Right renal pelvis (tissue), 4 donors: ENCODE measurements at places on chromosomes 16 and 17.
A peak's percentile ranks its signal among the peaks of the same experiment; 100 is the strongest.

- DNase-seq: peak; percentile 55
Measured at GRCh38 chr17:18141210-18141803, 32.8 kb downstream of the MYO15A start.

DNA sequence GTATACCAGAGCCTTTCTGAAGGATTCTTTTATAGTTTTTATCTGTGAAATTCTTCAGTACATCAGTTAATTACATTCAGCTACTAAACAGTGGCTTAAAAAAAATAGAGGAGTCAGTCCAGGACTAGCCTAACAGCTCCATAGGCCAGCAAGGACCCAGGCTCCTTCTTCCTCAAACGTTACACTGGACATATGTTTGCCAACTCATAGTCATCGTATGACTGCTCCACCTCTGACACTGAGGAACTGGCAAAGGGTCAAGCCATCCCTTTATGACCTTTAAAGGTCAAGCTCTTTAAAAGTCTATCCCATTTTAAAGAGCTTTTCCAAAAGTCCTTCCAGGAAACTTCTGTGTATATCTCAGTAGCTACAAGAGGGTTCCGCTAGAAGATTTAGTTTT is 36.6 kb downstream of the PHLPP2 start:
- no peak for DNase-seq

DNA sequence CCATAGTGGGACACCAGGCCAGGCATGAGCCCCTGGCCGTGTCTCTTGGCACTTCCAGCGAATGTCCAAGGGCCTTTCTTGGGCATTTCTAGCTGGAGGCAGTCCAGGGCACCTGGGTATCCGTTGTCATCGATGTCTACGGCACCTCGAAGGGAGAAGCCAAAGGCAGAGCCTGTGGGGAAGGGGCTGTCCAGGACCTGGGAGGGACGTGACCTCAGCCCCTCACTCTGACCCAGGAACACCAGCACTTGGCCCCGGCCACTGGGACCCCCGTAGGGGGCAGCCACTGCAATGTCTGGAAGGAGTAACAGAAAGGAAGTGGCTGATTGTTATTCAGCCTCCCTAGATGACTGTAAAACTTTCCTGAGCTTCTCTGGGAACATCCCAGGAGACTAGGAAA is 8.7 kb downstream of the ITGA2B start:
- no peak for DNase-seq

- no peak for DNase-seq
Measured at GRCh38 chr17:60893475-60893874, 215.8 kb downstream of the BCAS3 start.

DNA sequence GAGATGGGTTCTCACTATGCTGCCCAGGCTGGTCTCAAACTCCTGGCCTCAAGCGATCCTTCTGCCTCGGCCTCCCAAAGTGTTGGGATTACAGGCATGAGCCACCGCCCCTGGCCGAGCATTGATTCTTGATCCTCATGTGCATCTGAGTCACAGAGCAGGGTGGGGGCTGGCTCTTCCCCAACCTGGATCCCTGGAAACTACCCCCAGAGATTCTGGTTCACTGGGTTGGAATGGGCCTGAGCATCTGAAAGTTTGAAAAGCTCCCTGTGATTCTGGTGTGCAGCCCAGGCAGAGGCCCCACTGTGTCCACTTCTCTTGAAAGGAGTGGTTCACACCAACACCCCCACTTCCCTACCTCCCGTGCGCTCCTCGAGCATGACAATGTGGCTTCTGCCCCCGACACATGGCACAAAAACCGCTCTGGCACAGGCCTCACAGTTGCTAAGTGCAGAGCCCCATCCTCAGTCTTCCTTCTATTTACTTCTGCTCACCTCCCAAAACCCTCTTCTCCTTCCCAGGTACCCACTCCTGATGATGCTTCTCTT is 4.6 kb downstream of the QPRT start:
- DNase-seq: no peak

- DNase-seq: no peak
Measured at GRCh38 chr16:29977063-29977825, 3.6 kb downstream of the TAOK2 start.

GRCh38 chr17:17888821-17889220 is 52.0 kb upstream of the SREBF1 start:
- DNase-seq: no peak

DNA sequence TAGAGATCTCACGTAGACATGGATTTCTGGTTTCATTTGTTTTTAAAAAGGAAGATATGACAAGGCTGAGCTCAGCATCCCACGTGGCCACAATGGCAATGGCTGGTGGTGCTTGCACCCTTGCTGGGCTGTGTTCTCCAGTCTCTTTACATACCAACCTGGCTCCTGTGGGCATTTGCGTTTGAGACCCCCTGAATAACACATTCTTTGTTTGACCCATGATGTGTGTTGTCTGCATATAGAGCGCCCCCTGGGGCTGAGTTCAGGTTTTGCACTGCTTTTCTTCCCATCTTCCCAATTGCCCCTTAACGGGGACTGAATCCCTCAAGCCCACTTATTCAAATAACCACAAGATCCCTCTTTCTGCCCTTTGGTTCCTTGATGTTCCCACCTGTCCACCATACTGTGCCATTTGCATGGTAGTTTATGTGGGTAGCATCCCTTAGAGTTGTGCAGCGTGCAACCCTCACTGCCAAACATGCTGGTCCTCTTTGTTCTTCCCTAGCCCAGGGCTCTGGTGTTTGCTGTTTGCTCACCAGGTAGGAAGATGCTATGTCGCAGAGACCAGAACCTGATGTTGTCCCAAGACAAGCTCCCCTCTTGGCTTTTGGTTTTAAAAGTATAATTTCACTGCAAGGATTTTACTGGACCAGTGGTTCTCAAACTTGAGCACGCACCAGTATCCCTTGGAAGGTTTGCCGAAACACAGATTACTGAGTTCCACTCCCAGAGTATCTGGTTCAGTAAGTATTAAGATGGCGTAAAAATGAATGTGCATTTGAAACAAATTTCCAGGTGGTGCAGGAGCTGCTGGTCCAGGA is 38.5 kb upstream of the NKD1 start:
- no peak for DNase-seq

- DNase-seq: no peak
Measured at GRCh38 chr17:1096215-1096614, 83.6 kb downstream of the ABR start.

- no peak for DNase-seq
Measured at GRCh38 chr17:41444640-41445039, 3.9 kb upstream of the KRT38 start.

- no peak for DNase-seq
Measured at GRCh38 chr16:2968368-2968737, 795 bp upstream of the PAQR4 start.

DNA sequence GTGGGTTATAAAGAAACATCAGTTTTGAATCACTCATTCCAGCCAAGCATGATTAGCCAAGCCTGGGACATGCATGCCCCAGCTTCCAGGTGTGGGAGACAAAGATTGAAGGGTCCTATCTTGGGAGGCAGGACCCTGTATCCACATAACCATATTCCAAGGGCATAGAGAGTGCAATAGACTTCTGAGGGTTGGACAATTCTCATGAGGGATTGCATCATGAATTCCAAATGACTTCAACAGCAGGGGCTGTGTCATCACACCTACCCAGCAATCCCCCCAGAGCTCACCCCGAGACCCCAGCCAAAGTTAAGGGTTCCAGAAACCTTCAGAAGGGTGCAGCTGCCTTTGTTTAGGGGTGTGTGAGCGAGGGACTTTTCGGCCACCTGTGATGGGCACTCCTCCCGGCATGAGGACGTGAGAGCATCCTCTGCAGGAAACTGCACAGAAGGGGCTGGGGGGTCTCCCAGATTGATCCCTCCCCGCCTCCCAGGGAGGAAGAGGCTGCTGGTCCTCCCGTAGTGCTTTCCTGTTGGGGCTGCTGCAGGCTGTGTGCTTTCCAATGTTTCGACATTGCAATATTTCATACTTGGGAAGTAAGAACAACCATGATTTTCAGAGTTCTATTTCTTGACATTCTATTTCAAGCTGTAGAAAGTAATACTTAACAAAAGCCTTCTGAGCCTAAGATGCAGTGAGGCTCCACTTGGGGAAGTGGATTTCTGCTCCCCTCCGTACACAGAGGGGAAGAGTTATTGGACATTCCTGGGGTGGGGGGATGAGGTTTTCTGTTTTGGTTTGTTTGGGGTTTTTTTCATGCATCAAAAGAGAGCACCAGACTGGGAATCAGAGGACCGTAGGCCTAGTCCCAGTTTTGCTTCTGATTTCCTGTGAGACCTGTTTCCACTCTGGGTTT is 13.3 kb upstream of the PITPNM3 start:
- DNase-seq: no peak

GRCh38 chr17:59623151-59623550 is 3.5 kb downstream of the CLTC start:
- DNase-seq: no peak

DNA sequence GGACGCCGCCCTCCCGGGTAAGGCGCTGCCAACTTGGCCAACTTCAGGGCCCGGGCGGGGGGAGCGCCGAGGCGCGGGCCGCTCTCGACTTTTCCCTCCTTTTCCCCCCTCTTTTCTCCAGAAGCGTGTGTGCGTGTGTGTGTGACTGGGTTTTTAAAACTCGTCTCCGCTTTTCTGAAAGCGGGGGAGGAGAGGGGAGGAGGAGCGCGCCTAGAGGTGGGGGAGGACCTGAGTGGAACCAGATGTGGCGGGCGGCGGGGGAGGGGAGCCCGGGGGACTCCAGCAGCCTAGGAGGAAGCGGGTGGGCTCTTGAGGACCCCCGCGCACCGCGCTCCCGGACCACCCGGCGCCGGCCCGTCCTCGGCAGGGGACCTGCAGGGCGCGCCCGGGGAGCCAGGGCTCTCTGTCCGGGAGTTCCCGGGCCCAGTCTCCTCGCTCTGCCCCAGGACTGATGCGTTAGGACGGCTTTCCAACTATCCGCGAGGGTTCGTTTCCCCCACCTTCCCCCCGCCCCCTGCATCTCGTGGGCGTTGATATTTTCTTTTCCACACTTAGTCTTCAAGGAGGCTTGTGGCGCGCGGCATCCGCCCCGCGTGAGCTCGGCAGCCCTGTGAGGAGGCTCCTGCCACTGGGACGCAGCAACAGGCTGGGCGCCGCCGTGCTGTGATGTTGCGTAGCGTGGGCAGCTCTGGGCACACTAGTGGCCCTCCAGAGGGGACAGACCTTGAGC is 599 bp downstream of the MRC2 start:
- peak; percentile 60 for DNase-seq

- DNase-seq: no peak
Measured at GRCh38 chr17:69468207-69468606, 53.7 kb downstream of the MAP2K6 start.

GRCh38 chr16:84768061-84768807 is 51.6 kb upstream of the CRISPLD2 start:
- DNase-seq: no peak

GRCh38 chr16:54240271-54241129 is 46.1 kb downstream of the IRX3 start:
- DNase-seq: no peak

- no peak for DNase-seq
Measured at GRCh38 chr17:7133424-7133823, 18.8 kb upstream of the ASGR2 start.

DNA sequence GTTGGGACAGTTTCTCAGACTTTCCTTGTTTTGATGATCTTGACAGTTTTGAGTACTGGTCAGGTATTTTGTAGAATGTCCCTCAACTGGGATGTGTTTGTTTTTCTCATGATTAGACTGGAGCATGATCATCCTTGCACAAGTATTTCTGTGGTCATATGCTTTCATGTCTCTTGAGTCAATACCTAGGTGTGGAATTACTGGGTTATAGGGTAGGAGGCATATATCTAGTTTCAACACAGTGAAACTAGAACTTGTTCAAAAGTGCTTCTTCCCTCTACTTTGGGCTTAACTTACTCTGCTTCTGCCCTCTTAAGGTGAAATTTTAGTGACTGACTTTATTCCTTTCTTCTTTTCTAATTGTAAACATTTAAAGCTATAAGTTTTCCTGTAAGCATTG is 30.1 kb downstream of the IKZF3 start:
- DNase-seq: no peak

- DNase-seq: no peak
Measured at GRCh38 chr16:73584157-73584556, 536.2 kb upstream of the ZFHX3 start.

- DNase-seq: no peak
Measured at GRCh38 chr16:79598348-79599181, 2.0 kb downstream of the MAF start.

DNA sequence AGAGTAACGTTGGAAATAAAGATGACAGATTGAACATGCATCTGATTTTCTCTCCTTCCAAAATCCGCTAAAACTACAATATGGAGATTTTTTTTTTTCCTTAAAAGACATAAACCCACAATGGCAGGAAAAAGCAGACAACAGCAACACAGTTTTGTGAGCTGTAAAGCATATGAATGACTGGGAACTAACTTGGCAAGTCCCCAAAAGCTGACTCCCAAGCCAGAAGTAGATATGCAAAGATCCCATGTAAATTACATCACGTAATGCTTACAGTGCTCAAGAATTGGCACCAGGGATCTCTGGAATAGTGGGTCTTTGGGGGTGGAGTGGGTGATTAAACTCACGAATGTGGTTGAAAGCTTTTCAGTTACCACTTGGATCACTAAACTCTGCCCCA is 106.6 kb downstream of the ELAC2 start:
- DNase-seq: no peak

- DNase-seq: no peak
Measured at GRCh38 chr17:19656336-19656735, 7.8 kb downstream of the ALDH3A2 start.

- no peak for DNase-seq
Measured at GRCh38 chr16:84700446-84701300, 873 bp downstream of the USP10 start.

- no peak for DNase-seq
Measured at GRCh38 chr17:16129441-16130205, 85.7 kb downstream of the NCOR1 start.

DNA sequence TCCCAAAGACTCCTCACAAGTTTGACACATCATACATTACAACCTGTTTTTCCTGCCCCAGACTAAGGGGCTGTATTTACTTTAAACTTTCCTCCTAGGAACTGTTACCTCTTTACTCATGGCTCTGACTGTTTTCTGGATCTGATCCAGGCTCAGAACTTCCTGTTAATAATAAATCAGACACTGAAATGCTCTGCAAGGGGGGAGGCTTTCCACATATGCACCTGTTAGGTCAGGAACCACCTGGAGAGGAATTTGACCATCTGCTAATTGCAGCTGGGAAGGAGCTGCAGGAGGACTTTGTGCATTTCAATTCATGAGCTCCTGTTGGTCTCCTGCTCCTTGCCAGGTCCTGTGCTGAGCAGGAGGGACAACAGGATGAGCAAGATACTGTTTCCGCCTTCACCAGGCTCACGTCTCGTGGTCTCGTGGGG is 476.9 kb upstream of the CDH5 start:
- DNase-seq: peak; percentile 23

- DNase-seq: no peak
Measured at GRCh38 chr16:31718998-31719397, 154.6 kb upstream of the ZNF267 start.
